Activated naive CD4-positive, alpha-beta T cell (primary cell): ENCODE measurements at places on chromosomes 2 and 18.

GRCh38 chr2:151727593-151728552, 6.4 kb downstream of the NEB start:
- no peak for DNase-seq

DNA sequence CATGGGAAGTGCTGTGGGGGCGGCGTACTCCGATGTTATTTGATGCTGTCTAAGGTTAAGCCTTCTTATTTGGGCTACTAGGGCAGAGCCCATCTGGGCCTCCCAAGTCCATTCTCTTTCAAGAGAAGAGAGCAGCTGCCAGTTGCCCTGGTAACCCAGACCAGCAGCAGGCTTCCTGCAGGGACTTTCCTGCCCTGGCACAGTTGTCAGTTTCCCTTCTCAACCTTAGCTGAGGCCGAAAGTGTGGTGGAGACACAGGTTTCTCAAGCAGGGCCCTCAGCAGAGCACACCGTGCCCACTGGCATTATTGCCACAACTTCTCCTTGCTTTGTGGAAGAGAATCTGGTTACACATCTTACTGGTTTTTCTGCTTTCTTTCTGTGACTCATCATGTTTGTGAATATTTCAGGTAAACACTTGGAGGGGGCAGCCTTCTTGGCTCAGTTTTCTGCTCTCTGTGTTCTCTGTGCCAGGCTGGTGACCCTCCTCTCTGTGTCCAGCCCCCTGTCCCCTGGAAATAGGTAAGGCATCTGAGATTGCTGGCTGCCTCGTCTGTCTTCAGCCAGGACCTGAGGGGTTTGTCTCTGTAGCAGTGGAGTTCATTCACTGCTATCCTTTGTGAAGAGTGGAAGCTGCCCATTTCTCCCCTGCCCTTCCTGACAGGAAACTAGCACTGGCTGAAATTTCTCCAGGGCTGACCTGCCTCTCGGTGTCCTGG, 111.0 kb downstream of the B3GNT2 start:
- no peak for DNase-seq

- DNase-seq: no peak
These were observed 26.5 kb upstream of the GPR39 start for GRCh38 chr2:132390076-132390475.

DNA sequence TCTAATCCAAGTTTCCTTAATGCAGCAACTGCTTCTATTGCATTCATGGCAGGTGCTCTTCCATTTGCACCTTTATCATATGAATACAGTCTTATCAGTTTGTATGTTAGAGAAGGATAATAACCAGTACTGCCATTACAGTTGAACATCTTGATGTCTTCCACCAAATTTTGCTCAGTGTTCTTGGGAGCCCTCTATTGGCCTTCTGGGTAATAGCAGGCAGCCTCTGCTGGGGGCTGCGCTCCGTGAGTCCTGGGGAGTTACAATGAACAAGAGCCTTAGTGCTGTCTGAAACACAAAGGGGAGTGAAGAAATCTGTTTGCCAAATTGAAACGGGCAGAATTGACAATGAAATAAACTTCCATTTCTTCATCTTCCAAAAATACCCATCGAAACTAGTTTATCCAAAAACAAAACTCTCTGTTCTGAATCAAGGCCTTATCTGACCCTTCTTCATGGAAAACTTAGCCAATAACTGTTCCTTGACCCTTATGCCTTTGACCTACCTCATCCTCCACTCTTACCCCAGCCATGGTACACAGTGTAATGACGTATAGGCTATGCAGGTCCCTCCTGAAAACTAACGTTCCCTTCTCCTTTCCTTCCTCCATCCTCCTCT, 79.9 kb downstream of the ALK start:
- DNase-seq: no peak

- no peak for DNase-seq
These were observed 1785.0 kb upstream of the LRRTM1 start for GRCh38 chr2:82089518-82089917.

DNA sequence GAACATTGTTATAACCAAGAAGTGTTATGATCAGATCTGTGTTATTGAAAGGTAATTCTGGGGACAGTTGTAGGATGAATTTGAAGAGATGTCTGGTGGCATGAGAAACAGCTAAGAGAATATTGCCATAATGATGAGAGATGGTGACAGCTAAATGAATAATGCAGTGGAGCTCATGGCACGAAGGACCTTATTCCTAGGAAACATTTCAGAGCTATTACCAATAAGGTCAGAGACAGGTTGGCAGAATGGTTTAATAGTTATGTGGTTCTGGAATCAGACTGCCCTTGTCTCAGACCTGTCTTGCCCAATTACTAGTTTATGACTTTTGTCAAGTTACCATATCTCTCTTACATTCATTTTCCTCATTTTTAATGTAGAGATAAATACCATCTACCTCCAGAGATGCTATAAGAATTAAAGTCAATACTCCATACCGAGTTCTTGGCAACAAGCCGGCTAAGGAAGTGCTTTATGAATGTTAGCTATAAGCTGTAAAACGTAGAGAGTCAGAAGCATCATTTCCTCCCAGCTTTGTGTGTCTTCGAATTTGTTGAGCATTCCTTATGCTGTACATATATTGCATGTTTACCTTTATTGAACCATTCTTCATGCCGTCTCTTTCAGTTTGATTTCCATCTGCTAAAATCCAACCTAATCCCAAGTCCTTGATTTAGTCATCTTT, 73.6 kb upstream of the COL5A2 start:
- no peak for DNase-seq

GRCh38 chr18:66510357-66511045, 93.4 kb downstream of the CDH19 start:
- DNase-seq: no peak

DNA sequence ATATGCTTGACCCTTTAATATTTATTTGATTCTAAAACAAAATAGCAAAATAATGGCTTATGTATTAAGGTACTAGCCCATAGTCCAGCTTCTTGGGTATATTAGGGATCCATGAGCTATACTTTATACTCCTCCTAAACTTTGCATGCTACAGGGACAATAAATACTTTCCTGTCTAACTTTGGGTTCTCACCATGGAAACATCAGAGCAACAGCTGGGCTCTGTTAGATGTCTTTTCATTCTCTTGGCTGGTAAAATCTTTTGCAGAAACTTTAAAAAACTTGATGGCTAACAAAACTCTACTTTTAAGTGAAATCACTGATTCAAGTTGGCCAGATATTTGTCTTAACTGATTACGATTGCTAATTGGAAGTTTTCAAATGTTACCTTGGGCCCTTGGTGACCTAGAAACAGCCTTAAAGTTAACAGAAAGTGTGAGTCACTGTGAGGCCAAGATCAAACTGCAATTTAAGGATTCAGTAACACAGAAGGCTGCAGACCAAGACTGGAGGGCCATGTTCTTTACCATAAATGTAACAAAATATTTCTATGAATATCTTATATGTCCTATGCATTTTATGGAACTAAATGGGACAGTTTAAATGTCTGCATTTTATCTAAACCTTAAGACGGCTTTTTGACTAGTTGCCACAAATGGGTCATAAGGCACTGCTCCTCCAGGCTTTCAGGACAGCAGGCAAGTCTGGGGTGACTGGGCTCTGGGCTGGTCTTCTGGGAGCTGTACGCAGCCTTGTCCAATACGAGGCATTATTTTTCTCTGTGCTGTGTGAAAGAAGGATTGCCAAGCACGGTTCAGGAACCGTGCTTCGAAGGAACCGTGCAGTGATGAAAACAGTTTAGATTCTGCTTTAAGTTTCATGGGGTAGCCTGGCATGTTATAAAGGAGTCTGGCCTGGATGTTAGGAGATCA, 188.5 kb downstream of the TPGS2 start:
- no peak for DNase-seq

GRCh38 chr2:24507549-24507948, 16.5 kb downstream of the NCOA1 start:
- DNase-seq: no peak

DNA sequence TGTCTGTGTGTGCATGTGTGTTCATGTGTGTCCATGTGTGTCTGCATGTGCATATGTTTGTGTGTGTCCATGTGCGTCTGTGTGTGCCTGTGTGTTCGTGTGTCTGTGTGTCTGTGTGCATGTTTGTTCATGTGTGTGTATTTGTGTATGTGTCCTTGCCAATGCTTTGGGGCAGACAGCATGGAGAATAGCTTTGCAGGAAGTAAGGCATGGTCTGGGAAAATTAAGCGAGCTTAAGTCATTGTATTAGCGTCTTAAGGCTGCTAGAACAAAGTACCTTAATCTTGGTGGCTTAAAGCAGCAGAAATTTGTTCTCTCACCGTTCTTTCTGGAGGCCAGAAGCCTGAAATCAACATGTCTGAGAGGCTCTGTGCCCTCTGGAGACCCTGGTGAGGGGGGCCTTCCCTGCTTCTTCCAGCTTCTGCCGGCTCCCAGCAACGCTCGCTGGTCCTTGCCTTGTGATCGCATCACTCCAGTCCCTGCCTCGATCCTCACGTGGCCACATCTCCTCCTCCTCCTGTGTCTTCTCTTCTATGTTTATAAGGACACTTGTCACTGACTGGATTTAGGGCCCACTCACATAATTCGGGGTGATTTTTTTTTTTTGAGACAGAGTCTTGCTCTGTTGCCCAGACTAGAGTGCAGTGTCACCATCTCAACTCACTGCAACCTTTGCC, 3.8 kb downstream of the NEU2 start:
- DNase-seq: no peak

DNA sequence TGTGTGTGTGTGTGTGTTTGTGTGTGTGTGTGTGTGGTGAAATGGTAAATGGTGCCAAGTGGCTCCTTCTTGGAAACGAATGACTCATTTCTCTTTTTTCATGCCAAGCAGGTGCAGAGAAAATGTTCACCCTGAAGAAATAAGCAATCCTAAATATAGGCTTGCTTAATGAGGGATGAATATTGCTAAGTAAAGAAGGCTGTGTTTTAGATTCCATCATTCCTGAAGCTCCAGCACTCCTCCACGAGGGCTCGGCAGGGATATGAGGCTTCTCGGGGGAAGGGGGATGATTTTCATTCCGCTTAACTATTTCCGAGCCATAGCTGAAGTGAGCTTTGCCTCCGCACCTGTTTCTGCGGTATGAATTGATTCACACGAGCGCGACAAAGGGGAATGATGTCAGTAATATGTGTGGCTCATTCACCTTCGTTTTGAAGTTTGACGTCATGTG, 72.9 kb downstream of the TSN start:
- no peak for DNase-seq

DNA sequence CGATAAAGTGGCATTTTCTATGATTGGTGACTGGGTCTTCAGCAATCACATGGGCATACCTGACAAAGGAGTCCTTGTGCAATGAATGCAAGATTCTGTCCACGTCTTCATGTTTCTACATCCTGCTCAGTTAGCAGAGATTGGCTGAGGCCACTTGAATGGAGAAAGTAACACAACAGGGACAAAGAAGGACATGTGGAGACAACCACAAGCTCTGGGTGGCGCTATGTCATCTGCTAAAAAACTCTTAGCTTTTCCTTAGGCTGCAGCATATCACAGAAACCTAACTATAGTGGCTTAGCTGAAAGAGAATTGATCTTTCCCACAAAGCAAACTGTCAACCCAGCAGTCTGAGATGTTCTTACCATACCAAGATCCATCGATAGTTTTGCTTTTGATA, 1109.7 kb downstream of the SOCS6 start:
- no peak for DNase-seq

DNA sequence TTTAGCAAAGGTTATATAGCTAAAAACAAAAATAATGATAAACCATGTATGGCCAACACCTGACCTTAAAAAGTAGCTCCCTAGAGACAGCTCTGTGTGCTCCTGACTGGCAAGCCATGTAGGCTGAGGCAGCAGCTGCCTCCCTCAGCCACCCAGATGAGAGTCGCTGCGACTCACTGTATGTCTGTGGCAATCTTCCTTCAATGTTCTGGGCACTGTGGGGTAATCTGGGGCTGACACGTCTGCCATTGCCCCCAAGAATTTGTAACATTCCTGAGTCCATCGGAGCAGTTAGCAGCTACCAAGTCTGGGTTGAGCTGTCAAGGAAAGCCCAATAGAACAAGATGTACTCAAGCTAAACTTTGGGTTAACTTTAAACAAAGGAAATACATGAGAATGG, 106.4 kb upstream of the DAPL1 start:
- DNase-seq: no peak

GRCh38 chr2:3184167-3184566, 193.5 kb downstream of the EIPR1 start:
- DNase-seq: no peak

- no peak for DNase-seq
These were observed 421.9 kb downstream of the THSD7B start for GRCh38 chr2:137187216-137187615.

- peak; percentile 92 for DNase-seq
These were observed at the start of gene STK17B for GRCh38 chr2:196171248-196171871. Gene STK17B, minus strand, starts transcription at chr2:196171578. Its CDS starts 8,195 bp downstream, at chr2:196163383.

DNA sequence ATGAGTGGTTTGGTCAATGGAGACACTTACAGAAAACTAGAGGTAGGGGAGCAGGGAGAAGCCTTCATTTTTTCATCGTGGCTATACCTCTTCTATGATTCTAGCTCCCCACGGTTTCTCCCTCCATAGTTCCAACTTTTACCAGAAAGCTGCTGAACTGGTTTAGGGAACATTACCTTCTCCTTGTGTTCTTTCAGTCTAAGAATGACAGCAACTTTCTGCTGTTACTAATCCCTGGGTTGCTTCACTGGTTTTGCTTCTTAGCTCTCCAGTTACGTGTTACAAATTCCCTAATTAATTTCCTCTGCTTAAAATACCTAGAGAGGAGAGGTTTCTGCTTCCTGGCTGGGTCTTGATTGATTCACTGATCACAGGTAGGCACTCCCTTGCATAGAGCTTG, 499.9 kb downstream of the SLC4A3 start:
- DNase-seq: no peak

DNA sequence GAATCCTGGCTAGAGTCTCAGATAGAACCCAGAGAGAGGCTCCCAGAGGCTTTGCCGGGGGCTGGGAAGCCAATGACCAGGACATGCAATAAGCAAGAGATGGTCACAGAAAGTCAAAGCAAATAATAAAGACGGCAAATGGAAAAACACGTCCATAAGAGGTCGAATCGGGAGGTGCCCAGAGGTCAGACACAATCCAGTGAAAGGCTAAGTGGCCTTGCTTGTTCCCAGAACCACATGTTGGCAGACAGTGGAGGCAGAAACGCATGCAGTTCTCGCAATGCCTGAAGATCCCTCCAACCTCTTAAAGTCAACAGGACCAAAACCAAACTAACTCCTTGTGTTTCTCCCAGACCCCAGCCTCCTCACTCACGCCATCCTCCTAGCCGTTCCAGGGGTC, 3.0 kb downstream of the CYB5A start:
- DNase-seq: no peak
